HT1080 (cell line): ENCODE measurements at places on chromosomes 2 and 18.
A peak's percentile ranks its signal among the peaks of the same experiment; 100 is the strongest.

- DNase-seq: no peak
Observed at GRCh38 chr2:168277276-168277675, 29.9 kb upstream of the STK39 start.

DNA sequence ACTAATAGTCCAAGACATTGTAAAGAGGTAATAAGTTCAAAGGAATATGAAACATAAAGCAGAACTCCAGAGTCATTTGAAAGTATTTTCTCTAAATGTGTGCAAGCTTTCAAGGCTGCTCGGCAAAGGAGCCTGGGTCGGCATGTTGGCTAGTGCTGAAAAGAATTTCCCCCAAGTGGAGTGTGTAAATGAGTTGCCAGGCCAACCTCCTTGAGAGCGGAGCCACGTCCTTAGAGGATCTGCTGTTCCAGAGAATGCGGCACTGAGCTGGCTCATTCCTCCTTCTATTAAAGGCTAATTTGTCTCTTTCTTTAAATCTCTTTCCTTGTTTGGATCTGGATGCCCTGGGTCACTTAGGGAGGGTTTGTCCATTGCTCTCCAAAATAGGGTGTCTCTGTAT lies 127.5 kb downstream of the RDH14 start:
- no peak for DNase-seq

DNA sequence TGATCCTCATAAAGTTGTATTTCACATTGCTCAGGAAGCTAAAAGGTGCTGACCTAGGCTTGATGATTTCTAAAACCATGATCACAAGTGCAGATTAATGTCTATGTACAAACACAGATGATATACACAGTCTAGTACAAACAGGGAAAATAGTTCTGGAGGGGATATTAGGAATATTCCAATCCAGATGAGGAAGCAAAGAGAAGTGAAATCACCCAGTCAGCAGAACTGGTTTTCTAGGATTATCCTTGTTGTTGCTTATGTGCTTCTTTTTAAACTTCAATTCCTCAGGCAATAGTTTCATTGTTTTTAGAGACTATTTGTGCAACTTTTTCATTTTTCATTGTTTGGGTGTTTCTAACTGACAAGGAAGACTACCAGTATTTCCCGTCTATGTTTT lies 4.7 kb downstream of the IL1A start:
- DNase-seq: no peak

DNA sequence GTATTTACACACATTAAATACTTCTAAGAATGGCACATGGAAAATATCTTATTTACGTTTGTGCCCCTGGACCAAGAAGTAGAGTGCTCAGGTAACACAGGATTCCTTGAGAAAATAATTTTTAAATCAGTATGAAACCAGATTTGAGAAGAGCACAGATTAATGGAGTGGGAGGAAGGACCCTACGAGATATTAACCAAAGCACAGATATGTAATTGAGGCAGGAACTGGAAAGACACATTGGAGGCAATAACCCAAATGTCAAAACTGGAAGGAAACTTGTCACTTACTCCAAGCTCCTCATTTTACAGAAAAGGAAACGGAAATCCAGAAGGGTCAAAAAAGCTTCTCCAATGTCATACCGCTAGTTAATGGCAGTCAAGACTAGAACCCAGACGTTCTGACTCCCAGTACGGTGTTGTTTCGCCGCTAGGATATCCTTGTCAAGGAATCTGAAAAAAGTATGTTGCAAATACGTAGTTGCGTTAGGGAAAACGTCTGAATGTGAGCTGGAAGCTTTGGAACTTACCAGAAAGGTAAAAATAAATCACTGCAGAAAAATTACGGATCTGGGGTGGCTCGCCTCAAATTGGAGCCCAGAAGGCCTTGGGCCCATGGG lies 634 bp downstream of the MTIF2 start:
- no peak for DNase-seq

- DNase-seq: peak; percentile 91
Observed at GRCh38 chr2:215711471-215712034, 275.7 kb upstream of the FN1 start.

DNA sequence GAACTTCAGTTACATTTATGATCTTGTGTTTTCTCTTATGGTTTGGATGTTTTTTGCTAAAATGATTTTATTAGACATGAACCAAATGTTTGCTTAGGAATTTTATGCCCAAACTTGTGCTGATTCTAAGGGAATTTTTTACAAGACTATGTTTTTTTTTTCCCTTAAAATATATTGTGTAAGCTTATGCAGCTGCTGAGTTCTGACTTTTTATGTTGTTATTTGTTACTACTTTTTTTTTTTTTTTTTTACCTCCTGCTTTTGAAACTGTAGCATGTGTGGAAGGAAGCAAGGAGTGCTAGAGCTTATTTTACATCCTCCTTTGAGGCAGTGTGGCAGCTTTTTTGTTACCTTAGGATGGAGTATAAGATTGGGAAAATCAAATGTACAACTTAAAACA lies 6.0 kb upstream of the DNAH7 start:
- no peak for DNase-seq

DNA sequence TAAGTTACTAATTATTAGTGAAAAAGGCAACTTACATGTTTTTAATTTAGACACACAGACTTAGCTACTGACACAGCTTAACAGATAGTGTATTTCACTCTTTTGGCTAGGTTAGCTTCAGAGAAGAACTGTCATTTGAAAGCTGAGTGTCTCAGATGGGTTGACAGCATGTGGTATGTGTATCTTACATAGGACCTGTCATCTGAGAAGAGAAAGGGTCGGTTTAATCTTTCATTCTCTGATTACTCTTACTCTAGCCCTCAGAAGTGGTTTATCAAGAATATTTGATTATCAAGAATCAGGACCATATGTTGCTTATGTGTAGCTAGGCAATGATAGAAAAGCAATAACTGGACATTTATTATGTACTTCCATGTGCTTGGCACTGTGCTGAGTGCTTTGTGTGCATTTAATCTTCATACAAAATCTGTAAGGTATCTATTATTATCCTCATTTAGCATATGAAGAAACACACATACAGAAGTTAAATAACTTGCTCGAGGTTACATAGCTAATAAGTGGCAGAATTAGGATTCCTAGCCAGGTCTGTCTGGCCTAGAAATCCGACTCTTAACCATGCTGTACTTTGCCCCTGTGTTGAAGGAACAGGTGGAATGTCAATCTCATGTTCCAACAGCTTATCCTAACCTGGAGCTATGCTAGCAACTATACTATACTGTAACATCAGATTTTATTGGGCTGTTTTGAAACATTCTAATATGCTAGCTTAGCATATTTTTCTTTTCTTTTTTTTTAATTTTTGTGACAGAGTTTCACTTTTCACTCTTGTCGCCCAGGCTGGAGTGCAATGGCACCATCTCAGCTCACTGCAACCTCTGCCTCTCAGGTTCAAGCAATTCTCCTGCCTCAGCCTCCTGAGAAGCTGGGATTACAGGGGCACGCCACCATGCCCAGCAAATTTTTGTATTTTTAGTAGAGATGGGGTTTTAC lies 28.4 kb downstream of the CFLAR start:
- no peak for DNase-seq

GRCh38 chr2:99865818-99866676 lies 276.3 kb downstream of the AFF3 start:
- peak; percentile 49 for DNase-seq

- DNase-seq: no peak
Observed at GRCh38 chr2:224517963-224518362, 67.2 kb downstream of the CUL3 start.

DNA sequence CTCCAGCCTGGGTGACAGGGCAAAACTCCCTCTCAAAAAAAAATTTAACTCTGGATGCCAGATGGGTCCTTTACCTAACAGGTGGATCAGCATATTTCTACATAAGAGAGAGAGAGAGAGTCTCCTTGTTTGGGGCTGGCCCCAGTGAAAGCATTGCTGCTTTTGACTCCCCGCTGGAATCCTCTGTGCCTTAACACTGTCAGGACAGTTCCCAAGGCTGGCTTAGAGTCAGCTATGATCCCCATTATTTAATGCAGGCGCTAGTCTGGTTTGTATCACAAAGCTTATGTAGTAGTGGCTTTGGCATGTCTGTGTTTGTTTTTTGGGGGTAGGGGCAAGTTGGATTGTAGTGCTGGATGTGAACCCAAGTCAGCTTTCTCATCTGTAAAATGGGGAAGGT lies 9.4 kb downstream of the INPP4A start:
- DNase-seq: no peak

GRCh38 chr2:17780546-17780945 lies 26.6 kb downstream of the GEN1 start:
- no peak for DNase-seq

- DNase-seq: no peak
Observed at GRCh38 chr2:84040281-84040680, 418.8 kb downstream of the SUCLG1 start.

GRCh38 chr2:144405982-144406788 lies 113.7 kb downstream of the ZEB2 start:
- no peak for DNase-seq

DNA sequence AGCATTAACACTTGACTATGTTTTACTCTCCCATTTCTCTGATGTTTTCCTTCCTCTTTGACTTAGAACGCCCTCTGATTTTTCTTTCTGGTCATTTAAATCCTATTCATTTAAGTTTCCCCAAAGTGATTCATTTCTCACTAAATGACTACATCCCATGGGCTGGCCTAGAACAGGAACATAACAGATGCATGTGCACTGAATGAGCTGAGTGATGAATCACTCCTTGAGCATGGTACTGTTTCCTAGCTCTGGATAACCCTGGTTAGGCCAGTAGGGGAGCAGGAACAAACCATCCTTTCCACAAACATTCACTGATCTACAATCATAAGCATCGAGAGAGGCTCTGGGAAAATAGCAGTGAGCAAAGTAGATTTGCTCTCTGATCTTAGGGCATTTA lies 221.9 kb upstream of the SETBP1 start:
- peak; percentile 77 for DNase-seq

DNA sequence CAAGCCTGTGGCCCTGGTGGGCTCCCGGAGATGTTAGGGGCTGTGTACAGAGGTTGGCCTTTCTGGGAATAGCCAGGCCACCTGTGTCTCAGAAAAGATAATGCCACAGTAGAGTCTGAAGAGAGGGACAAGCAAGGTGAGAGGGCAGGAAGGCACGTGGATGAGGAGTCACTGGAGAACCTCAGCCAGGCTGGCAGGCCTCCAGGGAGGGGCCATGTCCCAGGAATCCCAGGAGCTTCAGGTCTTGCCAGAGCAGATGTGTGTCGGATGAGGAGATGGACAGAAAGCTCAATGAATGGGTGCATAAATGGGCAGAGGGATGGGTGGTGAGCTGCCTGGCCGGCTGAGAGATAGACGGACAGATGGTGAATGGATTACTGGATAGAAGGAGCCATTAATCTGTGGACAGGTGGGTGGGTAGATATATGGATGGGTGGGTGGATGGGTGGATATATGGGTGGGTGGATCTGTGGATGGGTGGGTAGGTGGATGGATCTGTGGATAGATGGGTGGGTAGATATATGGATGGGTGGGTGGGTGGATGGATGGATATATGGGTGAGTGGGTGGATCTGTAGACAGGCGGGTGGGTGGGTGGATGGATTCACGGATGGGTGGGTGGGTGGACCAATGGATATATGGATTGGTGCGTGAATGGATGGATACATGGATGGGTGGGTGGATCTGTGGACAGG lies 7.9 kb upstream of the OTOF start:
- no peak for DNase-seq

- DNase-seq: no peak
Observed at GRCh38 chr2:226608451-226608850, 191.2 kb downstream of the IRS1 start.

DNA sequence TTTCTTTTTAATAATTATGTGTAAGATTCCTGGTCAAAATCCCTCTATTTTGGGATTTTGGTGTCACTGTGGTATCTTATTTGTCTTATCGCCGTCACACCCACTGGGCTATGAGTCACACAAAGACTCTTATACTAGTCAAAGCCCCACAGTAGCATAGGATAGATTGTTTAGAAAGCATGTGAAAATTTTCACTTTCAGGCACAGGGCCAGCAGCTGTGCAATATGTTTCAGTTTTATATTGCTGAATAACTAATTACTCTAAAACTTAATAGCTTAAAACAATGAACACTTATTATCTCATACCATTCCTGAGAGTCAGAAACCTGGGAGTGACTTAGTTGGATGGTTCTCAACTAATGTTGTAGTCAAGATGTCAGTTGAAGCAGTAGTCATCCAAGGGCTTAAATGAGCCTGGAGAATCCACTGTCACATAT lies 24.0 kb downstream of the CFAP210 start:
- no peak for DNase-seq

DNA sequence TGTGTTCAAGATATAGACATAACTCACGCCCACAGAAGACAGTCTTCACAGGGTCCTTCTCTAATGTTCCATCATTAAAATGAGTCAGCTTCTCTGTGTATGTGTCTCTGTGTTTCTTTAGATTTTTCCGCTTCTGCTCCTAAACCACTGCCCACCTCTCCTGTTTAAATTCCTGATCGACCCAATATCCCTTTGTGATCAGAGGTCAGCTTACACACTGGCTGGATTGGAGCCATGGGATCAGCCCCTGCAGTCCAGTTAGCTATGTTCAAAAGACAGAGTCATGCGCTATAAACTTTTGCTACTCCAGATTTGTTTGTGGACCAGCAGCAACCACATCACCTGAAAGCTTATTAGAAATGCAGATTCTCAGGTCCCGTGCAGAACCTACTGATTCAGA lies 229.2 kb downstream of the C1D start:
- no peak for DNase-seq

GRCh38 chr2:98374958-98375570 lies 28.8 kb downstream of the CNGA3 start:
- no peak for DNase-seq

GRCh38 chr2:53508667-53509066 lies 258.9 kb upstream of the CHAC2 start:
- peak; percentile 25 for DNase-seq

- no peak for DNase-seq
Observed at GRCh38 chr2:227098162-227098515, 65.9 kb downstream of the COL4A4 start.
